ENCODE measurements at places on chromosomes 2 and 18. TPM values are rescaled to one million over a fixed set of nuclear protein-coding genes. Genes with fewer than 3 reads are reported as not detected.

TWIST2 gene
- total RNA-seq, result not detected

GRCh38 chr18:25349131-25349925 lies 2.6 kb downstream of the ZNF521 start:
- no peak overlapping the region for H3K27ac ChIP-seq
- peaks cover 15% of the 10 kb centered on the region for H3K4me1 ChIP-seq
- no peak for DNase-seq
- H3K27me3 ChIP-seq, result peaks cover 70% of the 10 kb centered on the region

DNA sequence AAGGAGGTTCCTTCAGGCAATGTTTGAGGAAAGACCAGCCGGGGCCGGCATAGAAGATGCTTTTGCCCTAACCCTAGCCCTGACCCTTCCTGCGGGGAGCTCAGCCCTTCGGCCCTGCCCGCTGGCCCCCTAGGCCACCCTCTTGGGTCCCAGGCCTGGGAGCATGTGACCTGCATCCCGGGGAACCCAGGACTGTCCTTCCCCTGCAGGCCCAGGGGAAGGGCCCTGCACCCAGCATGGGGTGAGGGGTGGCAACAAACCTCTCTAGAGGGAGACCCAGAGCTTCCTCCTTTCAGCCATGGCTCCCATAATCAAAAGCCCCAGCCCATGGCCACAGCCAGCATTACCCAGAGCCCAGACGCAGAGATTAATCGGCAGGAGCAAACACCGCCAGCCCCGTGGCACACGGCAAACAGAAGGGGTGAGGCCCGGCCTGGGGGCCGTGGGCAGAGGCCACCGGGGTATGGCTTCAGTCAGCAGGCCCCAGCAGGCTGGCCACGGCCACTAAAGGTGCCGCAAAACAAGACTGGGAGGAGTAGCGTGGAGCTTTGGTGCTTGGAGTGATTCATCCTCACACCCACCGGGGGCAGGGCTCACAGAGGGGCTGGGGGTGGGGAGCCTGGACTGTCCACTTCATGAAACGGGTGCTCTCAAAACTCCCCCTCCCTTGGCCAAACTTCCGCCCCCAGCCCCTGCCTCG lies 61.6 kb upstream of the HPCAL1 start:
- no peak overlapping the region for H3K4me3 ChIP-seq
- H3K36me3 ChIP-seq, result no peaks in the 10 kb centered on the region
- H3K27ac ChIP-seq, result no peak overlapping the region
- H3K4me1 ChIP-seq, result no peaks in the 10 kb centered on the region
- no peak for DNase-seq

DNA sequence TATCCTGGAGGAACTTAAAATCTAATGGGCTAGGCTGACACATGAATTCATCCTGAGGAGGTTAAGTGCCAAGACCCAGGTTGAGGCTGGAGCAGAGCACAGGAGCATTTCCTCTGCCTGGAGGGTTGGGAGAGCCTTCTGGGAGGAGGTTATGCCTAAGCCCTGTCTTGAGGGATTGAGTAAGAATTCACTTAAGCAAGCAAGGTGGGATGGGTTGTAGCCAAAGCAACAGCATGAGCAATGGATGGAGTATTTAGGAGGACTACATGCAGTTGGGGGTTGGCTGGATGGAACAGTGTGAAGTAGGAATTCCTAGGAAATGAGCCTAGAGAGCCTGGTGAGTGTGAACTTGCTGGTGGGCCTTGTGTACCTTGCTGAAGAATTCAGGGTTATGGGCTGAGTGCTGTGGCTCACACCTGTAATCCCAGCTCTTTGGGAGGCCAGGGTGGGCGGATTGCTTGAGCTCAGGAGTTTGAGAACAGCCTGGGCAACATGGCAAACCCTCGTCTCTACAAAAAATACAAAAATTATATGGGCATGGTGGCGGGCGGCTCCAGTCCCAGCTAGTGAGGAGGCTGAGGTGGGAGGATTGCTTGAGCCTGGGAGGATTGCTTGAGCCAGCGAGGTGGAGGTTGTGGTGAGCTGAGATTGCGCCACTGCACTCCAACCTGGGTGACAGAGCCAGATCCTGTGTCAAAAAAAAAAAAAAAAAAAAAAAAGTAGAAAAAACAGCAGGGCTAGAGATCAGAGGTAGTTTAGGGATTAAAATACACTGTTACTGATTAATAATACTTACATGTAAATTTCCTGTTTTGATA lies 22.2 kb downstream of the TANC1 start:
- H3K4me3 ChIP-seq, result no peak overlapping the region
- H3K4me1 ChIP-seq, result no peaks in the 10 kb centered on the region
- no peak for DNase-seq
- peaks cover 8% of the 10 kb centered on the region for H3K27me3 ChIP-seq

- H3K36me3 ChIP-seq, result no peaks in the 10 kb centered on the region
- H3K4me3 ChIP-seq, result no peak overlapping the region
- peaks cover 37% of the 10 kb centered on the region for H3K27me3 ChIP-seq
Measured at GRCh38 chr2:62569907-62570841, 64.2 kb upstream of the TMEM17 start.

DNA sequence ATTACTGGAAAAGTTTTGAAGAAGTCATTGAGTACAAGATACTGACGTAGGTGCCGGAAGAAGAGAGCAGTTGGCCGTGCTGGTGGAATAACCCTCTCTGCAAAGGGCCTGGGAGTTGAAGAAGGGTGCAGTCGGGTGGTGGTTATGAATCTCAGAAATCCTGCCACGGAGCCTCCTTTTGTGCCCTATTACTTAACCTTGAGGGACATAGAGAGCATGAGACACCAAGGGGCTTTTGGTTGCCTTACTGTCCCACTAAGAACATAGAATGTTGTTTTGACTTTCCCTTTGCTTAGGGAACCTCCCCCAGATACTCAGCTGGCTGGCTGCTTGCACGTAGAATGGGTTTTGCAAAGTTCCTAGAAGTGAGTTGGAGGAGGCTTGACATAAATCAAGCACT lies 1.3 kb upstream of the CD28 start:
- H3K4me3 ChIP-seq, result peak overlapping the region; percentile 90
- peak overlapping the region; percentile 97 for H3K27ac ChIP-seq
- no peaks in the 10 kb centered on the region for H3K27me3 ChIP-seq
- DNase-seq, result peak; percentile 52
- H3K4me1 ChIP-seq, result peaks cover 34% of the 10 kb centered on the region

TWSG1 gene
- total RNA-seq, result 8.6 TPM
